ENCODE measurements at places on chromosomes 4 and X. TPM values are rescaled to one million over a fixed set of nuclear protein-coding genes. Genes with fewer than 3 reads are reported as not detected.

DNA sequence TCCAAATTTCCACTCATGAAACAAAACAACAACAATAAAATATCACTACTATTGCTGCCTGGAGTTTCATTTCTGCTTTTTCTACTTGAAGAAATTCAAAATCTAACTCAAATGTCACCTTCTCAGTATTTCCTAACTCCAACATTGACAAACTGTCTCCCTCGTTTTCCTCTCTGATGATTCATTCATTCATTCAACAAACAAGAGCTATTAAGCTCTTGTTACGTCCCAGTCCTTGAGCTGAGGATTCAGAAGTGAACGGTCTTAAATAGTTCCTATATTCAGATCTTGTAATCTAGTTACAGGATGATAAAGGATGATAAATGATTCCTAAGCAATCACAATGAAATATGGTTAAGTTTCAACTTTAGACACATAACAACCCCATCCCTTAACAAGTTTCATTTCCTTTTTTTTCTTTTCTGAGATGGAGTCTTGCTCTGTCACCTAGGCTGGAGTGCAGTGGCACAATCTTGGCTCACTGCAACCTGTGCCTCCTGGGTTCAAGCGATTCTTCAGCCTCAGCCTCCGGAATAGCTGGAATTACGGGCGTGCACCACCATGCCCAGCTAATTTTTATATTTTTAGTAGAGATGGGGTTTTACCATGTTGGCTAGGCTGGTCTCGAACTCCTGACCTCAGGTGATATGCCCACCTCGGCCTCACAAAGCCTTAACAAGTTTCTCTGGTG is 1.7 kb downstream of the SLC9B2 start:
- no peak for DNase-seq

DNA sequence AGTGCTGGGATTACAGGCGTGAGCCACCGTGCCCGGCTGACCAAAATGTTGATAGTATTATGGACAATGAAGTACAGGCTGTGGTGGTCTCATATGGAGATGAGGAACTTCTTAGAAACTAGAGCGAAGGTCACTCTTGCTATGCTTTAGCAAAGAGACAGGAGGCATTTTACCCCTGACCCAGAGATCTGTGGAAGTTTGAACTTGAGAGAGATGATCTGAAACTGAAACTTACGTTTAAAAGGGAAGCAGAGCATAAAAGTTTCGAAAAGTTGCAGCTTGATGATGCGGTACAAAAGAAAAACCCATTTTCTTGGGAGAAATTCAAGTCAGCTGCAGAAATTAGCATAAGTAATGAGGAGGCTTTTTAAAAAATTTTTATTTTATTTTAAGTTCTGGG is 8.5 kb upstream of the CTAG2 start:
- no peak for DNase-seq

GRCh38 chrX:48677516-48677915 is 6.1 kb upstream of the WAS start:
- DNase-seq, result no peak

DNA sequence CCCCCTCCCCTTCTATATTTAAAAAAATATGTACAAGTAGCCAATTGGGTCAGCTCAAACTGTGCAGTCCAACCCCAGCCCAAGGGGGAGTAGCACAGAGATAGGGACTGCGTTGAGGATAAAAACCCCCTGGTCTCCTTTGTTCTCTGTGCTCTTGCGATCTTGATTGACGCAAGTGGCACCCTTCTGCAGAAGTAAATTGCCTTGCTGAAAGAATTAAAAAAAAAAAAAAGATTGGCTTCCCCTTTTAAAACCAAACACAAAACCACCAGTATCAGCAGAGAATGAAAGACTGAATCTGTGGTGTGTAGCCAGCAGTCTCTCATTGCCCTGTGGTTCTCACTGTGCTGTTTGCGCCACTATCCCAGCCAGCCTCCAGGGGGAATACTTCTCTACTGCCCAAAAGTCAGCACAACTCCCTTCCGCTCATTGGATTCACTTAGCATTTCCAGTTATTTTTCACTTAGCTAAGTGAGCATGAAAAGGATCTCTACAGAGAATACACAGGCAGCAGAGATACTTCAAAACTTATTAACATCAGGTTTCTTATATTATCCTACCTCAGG is 29.7 kb downstream of the MANBA start:
- DNase-seq, result no peak

DNA sequence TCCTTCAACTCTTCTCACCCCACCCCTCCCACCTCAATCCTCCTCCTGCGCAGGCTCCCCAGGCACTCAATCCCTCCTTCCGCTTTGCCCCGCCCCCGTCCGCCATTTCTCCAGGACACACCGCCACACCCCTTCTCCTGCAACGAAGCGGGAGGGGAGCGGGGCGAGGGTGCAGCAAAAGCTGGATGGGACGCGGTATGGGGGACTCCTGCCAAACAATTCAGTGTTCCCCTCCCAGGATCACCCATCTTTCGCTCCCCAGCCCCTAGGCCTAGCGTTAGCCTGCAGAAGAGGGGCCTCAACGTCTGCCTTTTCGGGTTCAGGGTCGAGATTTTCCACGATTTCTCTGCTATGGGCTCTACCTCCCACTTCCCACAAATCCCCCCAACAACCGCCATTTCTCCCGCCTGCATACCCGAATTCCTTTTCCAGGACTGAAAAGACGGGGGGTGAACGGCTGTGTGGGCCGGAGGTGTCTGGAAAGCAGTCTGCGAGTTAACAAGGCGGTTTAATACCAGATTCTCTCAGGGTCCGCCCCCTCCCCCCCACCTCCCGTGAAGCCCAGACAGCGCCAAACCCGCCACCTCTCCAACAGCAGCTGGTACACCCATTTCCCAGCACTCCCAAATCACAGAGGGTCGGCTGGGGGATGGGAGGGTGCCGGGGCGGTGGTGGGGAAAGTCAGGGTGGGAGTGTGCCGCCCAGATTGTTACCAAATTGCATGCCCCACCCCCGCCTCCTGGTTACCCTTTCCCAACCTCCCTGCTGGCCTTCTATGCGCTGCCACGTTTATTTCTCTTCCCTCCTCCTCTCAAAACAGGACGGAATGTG is 774 bp downstream of the ARMCX2 start:
- no peak for DNase-seq

GPRIN3 gene
- 0.26 TPM for total RNA-seq

ANOS1 gene
- 0.10 TPM for total RNA-seq

PWWP3B gene
- not detected for total RNA-seq

TRAM1L1 gene
- total RNA-seq, result not detected

NFXL1 gene
- 10.8 TPM for total RNA-seq

ACE2 gene
- not detected for total RNA-seq

RAB41 gene
- not detected for total RNA-seq

CCDC160 gene
- total RNA-seq, result not detected

MTCP1 gene
- total RNA-seq, result 16.8 TPM

SPANXA2 gene
- 0.76 TPM for total RNA-seq

All from HFFc6 (cell line).